ENCODE measurements at places on chromosomes 5 and 9.
A peak's percentile ranks its signal among the peaks of the same experiment; 100 is the strongest.

- DNase-seq = no peak
Measured at GRCh38 chr9:131398204-131398603, 4.3 kb downstream of the PRRC2B start.

- no peak for DNase-seq
Measured at GRCh38 chr9:90855208-90855902, 53.7 kb downstream of the SYK start.

DNA sequence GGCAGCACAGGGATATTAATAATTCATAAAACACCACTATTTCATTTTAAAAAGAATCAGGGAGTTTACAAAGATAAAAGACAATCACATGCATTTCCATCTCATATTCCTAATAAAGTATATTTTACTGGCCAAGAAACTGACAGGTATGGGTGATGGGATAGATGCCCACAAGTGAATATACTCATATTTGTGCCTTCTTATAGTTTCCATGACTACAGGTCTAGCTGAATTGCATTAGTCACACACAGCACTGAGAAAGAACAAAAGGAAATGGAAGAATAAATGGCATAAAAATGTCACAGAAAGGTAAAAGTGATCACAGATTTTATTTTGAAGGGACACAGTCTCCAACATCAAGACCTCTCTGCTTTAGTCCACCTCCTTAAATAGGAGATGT, 193.5 kb downstream of the PLK2 start:
- DNase-seq = no peak

- DNase-seq = no peak
Measured at GRCh38 chr9:108217431-108218349, 638.1 kb downstream of the ACTL7B start.

GRCh38 chr5:36875790-36876298, 725 bp upstream of the NIPBL start:
- DNase-seq = peak; percentile 56

DNA sequence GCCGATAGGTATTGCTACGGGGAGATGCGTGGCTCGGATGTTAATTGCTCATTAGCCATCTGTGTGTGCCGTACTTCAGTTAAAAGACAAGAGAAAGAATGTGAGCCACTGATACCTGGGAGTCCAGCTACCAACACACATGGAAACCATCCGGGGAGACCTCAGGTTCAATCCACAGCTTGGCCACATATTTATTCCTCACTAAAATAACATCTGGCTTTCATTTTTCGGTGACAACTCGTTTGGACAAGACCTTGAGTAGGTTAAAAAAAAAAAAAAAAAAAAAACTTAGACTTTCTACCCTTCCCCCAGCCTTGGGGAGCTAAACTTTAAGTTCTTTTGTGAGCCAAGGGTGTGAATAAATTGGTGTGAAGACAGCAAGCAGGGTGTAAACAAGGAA, 84.1 kb downstream of the SLIT3 start:
- no peak for DNase-seq

- no peak for DNase-seq
Measured at GRCh38 chr5:52810426-52810825, 22.7 kb downstream of the ITGA1 start.
